Fibroblast of skin of right quadriceps (primary cell): ENCODE measurements at places on chromosomes 7 and 10.

DNA sequence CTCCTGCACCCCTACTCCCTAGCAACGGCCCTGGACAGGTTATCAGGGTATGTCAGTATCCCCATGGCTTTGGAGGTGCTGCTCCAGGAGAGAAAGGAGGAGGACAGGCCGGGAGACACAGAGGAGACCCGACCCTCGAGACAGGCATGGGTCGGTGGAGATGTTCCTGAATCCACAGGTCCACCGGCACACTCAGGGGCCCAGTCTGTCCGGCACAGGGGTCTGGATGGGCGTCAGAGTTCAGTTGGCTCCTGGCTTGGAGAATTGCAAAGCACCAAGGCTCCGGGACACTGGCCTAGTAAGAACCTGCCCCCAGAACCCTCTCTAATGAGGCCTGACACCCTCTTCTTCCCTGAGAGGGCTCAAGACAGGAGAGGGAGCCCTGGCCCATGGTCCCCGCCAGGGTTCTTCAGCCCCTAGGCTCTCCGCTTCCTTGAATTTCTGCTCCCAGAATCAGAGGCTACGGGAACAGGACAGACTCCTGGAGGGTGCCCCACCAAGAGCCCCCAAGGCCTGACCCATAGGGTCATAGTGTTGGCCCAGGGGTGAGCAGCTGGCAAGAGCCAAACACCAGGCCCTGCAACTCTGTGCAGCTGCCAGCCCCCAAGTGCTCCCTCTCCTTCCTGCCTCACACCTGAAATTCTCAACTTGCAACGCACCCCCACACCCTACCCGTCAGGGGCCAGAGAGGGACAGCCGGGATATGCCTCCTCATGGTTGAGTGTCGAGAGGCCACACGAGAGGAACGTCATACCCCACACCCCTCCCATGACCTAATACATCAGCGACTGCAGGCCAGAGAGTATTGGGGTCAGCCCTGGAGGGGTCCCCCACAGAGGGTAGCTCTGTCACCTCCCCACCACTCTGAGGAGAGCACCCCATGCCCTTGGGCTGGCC, 5.5 kb upstream of the IRF5 start:
- DNase-seq = no peak

DNA sequence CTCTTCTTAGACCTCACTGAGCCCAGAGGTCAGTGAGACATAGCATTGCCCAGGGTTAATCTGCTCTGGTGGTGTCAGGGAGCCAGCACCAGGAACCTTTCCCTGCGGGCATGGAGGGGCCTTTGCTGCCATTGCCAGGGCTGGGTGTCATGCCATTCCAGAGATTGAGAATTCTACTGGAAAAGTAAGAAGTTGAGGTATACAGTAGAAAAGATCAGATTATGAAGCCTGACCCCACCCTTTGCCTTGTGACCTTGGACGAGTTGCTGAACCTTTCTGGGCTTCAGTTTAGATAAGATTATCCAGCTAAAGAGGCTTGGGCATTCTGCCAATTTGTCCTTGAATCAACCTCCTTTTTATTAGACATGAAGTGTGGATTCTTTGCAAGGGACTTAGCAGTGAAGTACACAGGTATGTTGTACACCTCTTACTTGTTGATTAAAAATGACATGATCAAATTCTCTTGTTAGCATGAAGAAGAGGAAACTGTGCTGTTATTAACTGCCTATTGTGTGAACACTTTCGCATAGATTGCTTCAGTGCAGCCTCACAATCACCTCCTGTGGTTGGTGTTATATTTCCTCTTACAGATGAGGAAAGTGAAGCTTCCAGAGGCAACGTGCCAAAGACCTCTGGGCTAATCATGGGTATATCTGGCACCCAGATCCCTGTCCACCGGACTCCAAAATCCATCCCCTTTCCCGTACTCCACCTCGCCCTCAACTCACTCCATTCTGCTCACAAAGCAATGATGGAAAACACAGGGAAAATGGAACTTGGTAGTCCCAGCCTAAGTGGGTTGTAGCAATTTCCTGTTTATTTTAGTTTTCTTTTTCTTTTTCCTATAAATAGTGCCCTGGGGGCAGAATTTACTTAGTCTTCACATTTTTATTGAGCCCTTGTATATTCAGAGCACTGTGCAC, 151.3 kb downstream of the CAMK1D start:
- DNase-seq = no peak

DNA sequence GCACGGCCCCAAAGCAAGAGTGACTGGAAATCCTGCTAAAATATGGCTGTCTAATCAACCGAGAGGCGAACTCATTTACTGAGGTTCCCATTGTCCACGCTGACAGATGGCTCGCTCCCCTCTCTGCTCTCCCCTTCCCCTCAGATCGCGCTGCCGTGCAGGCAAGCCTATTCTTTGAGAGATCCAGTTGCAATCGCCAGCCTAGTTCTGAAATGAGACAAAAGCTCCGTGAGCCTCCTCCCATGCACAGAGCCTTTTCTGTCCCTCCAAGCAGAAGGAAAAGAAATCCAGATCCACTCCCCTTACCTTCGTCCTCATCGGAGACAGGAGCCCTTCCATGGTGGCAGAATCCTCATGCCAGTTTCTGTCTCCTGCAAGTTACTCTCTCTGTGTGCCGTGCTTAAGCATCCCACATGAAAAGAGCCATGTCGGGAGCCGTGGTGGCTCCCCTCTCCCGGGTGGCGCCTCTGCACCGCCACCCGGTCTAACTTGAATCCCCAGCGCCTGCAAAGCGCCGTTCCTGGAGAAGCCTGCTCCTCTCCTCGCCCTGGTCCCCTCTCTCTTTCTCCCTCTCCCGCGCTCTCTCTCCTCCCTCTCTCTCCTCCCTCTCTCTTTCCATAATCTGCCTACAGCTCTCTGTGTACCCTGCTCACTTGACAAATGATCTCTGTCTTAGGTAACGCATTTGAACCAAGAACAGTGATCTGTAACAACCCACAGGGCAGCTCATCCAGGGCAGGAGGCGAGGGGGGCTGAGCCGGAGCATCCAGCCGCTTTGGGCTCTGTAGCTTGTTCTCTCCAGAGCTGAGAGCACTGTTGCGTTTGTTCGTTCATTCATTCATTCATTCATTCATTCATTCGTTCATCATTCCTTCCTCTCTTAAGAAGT, 156.8 kb downstream of the FRMD4A start:
- DNase-seq = peak; percentile 21

DNA sequence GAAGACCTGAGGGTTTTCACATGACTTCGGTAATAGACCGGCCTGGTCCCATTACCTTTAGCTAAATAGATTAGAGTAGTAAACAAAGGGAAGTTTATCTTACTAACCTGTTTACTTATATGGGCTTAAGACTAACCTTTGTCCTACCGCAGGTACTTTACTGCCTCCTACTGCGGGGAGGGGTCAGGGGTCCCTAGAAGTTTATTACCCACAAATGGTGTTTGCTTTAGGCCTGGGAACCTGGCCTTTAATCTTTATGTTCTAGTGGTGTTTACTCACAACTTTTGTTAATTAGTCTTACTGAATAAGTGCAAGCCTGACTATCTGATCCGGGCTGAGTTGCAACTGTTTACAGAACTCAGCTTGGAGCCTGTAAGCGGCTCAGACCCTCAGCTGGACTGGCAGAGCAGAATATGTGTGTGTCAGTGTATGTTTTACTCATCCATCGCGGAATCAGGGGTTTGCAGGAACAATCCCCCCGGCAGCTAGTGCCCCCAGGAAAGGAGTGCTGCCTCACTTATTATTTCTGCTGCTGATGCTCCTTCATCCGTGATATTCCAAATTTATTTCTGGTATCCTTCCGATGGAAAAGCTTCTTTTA, 578.9 kb upstream of the SEMA3D start:
- DNase-seq = no peak

DNA sequence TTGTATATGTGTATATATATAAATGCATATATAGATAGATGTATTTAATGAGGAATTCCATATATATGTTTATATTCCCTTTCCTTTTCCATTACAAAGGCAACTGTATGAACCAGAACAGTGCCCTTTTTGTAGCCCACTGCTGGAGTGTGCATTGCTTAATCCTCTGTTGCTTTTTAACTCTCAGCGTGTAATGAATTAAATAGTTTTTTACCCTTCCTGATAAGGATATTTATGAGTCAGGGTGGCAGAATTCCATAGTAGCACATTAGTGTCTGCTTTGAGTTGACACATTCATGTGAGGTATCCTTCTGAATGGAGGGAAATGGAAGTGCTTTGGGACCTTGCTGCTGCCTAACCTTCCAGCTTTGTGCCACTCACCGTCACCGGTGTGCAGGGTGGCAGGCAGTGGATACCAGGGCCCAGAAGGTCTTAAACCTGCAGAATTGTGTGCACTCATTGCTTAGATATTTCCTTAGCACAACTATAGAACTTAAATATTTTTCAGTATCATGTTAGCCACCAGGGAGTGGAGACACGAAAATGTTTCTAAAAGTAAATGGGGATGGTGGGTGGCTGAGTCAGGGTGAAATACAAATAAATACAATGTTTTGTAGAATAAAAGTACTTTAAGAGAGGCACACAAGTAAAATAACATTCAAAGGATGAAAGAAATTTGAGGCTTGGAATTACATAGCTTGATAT, 117.9 kb downstream of the SND1 start:
- peak; percentile 40 for DNase-seq

GRCh38 chr10:59829024-59829423, 75.8 kb upstream of the MRLN start:
- DNase-seq = no peak
